ENCODE measurements at places on chromosomes 3 and 15.

GRCh38 chr3:140250010-140250855, 315.2 kb downstream of the CLSTN2 start:
- no peak for DNase-seq

DNA sequence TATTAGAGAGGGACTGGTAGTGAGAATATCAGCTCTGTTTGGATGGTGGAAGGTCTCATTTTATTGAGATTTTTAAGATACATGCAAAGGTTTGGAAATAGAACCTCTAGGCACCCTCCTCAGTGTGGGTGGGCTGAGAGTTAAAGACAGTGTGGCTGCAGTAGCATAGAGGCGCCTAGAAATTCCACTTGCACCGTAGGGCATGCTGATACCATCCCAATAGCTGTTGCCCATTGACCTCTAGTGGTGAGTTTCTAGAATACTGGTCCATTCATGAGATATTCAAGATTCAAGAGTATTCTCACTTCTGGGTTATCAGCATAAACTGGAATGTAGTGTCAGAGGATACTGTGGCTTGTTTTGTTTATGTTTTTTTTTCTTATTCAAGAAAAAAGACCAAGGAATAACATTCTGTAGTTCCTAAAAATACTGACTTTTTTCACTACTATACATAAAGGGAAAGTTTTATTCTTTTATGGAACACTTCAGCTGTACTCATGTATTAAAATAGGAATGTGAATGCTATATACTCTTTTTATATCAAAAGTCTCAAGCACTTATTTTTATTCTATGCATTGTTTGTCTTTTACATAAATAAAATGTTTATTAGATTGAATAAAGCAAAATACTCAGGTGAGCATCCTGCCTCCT, 87.2 kb downstream of the TGFBR2 start:
- peak; percentile 68 for DNase-seq

- DNase-seq = peak; percentile 49
Observed at GRCh38 chr3:31880020-31880419, 101.0 kb downstream of the OSBPL10 start.

DNA sequence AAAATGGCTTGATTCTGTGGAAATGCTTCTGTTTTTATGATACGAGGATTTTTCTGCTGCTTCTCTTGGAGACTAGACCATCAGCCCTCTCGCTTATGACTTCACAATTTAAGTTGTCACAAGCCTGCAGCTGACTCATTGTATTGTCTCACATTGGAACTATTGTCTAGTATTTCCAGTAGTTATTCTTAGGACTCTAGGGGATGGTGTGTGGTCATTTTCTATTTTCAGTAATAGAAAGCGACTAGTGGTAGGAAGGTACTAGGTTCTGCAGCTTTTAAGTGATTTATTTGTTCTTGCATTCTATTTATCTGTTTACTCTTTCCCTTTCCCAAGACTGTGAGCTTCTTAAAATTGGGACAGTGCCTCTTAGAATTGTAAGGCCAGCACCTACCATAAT, 66.3 kb upstream of the CRTC3 start:
- peak; percentile 75 for DNase-seq

- no peak for DNase-seq
Observed at GRCh38 chr3:37308247-37308646, 133.9 kb upstream of the LRRFIP2 start.

- DNase-seq = peak; percentile 49
Observed at GRCh38 chr15:43204016-43204901, 16.6 kb downstream of the EPB42 start.

GRCh38 chr3:42732829-42733459, 30.3 kb upstream of the HHATL start:
- DNase-seq = no peak

- DNase-seq = peak; percentile 95
Observed at GRCh38 chr3:5186089-5186857, 1.2 kb upstream of the EDEM1 start.

- DNase-seq = no peak
Observed at GRCh38 chr3:152195206-152195605, 73.5 kb upstream of the MBNL1 start.

- peak; percentile 87 for DNase-seq
Observed at GRCh38 chr3:32398531-32398930, 6.9 kb downstream of the CMTM7 start.

DNA sequence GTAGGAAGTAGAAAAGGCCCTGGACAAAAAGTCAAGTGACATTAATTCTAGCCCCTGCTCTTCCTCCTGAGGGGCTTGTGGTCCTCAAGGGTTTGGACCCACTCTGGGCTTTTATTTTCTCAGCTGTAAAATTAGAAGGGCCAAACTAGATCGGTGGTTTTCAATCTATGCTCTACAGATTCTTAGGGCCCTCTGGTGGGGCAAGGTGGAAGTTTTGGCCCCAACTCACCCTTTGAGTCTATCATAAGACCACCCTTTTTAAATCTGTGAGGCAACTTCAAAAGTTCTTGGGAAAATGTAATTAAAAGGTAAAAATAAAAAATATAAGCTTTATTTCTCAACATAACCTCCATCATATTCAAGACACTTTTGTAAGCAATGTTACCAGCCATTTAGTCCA, 25.6 kb upstream of the CFAP161 start:
- peak; percentile 7 for DNase-seq

GRCh38 chr3:159238646-159239045, 436.8 kb downstream of the MFSD1 start:
- no peak for DNase-seq

DNA sequence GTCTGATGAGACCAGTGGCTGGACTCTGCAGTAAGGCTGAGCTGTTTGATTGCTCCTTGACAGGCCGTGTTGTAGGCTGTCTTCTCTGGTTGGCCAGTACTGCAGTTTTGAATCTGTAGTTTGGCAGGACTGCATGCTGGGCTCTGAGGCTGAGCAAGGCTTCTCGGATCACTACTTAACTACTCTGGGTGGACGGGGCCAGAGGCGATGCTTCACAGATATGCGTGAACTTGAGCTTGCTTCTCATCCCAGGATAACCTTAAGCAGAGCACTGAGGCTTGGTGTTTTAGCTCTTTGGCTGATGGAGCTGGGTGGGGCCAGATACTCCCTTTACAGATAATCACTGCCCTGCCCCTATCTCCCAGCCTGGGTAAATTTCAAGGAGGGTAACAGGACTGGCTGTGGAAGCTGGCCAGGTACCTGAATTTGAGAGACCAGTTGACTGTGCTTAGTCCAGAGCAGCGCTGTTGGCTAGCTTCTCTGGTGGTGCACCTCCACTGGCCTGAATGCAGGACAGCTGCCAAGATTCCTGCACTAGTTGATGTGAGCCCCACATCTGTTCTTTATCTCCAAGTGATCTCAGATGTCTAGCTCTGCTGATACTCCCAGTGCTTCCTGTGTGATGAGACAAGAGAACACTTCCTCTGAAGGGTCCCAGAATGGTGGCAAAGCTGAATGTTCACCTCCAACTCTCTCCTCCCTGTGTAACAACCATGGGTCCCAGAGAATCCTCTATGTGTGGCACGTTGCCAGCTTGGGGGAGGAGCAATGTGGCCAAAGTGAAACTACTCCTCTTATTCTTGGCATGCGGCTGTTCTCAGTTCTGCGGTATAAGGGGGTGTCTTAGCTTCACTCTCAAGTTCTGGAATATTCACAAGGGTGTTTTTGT, 37.9 kb downstream of the RPL39L start:
- peak; percentile 41 for DNase-seq

GRCh38 chr15:20358779-20359414, 182.7 kb downstream of the GOLGA6L6 start:
- DNase-seq = no peak

DNA sequence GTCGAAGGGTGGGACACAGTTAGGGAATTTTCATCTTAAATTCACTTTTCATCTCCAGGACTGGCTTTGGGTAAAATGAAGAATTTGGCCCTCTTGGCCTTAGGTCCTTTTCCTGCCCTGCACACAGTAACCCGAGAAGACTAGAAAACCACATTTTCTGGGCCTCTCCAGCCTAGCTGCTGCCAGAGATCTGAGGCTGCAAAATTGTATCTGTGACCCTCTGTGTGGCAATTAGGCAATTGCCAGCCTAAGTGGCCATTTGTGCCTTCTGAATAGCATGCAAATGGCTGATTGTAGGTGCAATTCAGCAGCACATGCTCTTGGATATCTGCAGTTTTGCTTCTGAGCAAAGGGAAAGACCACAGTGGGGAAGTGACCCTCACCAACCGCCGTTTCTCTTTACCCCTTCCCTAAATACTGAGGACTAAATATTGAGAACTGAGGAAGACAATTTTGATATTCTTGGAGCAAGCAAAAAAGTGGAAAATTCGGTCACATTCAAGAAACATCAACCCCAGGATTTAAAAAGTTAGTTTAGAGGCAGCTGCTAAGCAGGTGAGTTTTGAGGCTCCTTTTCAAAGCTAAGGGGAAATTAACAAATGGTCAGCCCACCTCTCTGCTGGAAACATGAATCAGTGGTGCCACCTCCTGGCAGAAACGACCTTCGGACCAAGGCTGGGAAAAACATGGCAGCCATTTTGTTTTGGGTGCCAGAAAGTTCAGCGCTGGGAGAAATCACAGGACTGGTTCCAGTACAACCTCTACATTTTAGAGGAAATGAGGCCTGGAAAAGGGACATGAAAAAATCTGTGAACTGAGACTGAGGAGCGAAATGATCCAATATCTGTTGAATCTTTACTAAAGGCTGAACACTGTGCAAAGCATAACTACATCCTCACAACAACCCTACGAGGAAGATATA, 56.6 kb upstream of the PRTG start:
- DNase-seq = peak; percentile 4

DNA sequence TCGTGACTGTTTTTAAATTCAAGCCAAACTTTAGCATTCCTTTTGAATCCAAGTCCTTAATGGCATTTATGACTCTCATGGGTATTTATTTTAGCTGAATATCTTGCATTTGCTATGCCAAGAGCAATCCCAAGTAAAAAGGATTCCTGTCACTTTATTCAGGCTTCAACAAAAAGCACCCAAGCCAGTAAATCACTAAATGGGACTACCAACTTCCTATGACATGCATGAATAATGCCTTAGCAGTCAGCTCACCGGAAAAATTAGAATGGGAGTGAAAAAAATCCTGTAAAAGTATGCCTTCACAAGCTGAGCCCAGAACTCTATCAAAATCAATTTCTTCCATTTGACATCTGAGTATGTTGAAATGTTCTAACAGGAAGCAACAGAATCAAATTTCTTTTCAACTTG, 1297.9 kb downstream of the ROBO2 start:
- DNase-seq = no peak

- DNase-seq = no peak
Observed at GRCh38 chr3:172904711-172905373, 154.3 kb downstream of the ECT2 start.

DNA sequence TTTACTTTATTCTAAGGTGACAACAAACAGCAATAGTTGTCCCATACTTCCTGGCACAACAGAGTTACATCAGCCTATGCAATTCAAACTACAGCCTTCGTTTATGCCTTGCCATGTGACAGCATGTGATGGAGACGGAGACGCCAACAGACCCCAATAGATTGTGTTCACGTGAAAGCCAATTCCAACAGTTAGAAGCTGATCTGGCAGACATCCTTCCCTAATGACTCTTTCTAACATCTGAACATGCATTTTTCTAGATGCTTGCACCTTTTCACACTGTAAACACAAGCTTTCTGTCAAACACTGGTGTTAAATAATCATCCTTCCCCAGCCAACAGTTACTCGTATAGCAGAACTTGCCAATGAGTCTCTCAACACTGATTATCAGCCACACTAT, 694.4 kb upstream of the ALCAM start:
- no peak for DNase-seq

GRCh38 chr3:59759298-59760031, 709.6 kb upstream of the CFAP20DC start:
- DNase-seq = no peak

GRCh38 chr3:43363621-43364266, 77.4 kb downstream of the SNRK start:
- no peak for DNase-seq

DNA sequence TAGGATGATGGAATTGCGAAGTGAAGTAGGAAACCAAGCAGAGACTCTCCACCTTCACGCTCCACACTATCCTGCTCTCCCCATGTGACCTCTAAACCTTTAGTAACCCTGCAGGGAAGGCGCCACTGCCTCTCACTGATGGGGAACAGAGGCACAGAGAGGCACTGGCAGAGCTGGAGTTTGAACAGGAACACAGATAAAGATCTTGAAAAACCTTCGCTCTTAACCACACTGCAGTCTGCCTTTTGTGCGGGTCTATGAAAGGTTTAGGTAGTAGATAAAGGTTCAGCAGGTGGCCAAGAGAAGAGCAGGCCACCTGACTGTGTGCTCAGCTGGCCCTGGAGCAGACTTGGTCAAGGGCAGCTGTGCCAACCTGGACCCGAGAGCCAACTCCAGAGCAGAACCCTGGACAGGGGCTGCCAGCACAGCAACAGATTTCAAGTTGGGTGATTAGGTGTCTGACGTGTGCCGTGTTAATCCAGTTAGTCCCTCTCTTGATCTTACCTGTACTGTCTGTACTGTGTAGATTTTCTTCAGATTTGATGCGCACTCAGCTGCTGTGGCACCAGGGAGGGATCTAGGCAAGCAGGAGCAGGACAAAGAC, 15.2 kb downstream of the EIF4E3 start:
- DNase-seq = no peak

DNA sequence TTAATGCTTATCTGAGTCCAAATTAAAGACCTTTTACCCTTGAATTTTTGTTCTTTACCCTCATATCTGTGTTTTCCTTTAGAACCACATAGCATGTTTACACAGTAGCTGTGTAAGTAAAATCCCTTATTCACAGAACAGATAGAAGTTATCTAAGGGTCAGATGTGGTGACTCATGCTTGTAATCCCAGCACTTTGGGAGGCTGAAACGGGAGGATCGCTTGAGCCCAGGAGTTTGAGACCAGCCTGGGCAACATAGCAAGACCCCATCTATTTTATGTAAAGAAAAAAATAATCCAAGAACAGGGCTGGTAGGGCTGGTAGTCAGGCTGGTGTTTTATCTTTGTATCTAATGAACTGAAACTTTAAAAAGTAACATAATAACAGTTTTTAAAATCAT, 23.2 kb downstream of the NXPE3 start:
- DNase-seq = no peak

- no peak for DNase-seq
Observed at GRCh38 chr3:129701161-129701560, 94.7 kb upstream of the PLXND1 start.

DNA sequence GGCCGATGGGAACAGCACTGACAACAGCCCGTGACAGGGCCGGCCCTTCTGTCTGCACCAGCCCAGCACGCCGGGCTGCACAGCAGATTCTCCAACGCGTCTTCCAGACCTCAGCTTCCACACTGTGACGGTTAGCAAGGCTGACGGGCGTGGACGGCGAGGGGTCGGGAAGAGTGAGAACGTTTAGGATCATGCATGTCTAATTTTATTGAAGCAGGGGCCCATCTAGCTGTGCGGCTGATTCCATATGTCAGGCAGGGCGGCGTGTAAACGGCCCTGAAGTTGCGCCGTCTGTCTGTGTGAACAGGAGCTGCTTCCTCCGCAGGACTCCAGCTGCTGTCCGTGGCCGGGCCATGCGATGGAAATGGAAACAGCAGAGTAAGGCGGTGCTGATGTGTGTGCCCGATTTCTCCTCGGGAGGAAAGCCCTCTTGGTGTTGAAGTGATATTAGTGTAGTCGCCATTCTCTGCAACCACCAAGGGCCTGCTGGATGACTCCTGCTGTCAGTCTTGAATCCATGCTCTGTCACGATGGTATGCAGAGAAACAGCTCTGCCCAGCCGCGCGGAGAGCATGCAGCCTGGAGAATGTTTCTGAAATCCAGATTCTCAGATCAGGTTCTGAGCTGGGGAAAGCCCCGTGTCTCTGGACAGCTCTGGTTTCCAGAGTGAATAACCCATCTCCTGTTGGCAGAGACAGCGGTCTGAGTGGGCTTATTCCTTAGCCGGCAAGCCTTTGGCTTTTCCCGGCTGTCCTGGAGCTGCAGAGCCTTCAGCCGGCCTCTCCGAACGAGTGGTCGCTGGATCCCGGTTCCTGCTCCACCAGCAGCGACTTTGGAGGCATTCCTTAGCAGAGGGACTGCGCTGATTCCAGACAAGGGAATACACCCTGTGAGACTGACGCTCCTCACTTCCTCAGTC, 158.1 kb upstream of the UBE3A start:
- DNase-seq = no peak
